Stimulated activated CD8-positive, alpha-beta memory T cell treated with anti-CD3 and anti-CD28 coated beads, Interleukin-2, amount 100 ng/mL, for 1 hour (primary cell): ENCODE measurements at places on chromosomes 6 and 20.

DNA sequence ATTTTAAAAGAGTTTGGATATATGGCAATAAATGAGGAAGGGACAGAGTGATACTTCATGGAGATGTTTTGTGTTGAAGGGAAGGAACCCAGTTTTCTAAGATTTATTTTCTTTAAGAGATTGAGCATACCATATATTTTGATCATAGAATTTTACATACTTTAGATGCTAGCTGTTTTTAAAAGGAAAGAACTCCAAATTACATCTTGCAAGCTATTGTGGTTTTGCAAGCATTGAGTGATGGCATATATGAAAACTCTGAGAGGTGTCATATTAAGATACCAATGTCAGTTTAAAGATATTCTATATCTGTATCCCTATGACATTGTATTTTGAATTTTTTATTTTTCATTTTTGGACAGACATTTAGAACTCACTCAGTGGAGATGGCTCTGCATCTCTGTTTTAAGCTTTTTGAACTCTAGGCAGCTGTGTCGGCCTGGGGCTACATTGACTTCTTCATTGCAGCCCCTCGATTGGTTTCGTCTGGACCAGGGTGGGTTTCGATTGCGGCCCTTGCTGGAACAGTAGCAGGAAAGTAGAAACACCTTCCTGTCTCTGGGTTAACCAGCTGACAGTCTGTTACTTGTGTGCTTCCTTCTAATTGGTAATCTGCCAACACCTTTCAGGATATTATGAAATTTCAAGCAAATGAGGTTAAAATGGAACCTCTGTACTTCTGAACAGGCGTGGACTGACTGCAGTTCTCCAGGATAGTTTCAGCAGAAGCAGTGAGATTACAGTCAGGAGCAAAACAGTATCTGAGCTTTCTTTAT is 14.0 kb downstream of the IGF2R start:
- no peak for DNase-seq

GRCh38 chr6:45676380-45676779 is 298.6 kb upstream of the SUPT3H start:
- no peak for DNase-seq

DNA sequence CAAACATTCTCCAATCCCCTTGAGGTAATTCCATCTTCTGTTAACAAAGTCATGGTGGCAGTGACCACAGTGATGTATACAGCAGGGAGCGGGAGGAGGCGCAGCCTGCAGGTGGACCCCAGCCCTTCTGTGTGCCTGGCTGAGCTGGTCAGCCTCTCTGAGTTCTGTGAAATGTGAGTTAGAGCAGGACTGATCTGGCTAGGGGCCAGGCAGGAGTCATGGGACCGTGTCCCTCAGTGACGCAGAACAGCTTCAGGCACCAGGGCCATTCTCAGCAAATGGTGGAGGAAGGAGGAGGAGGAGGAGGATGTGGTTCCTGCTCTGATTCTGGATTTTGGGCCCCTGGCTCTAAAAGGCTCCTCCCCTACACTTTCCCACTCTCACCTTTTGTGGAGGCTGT is 6.9 kb downstream of the PHACTR3 start:
- no peak for DNase-seq

- DNase-seq: no peak
These were observed 65.7 kb downstream of the MRPL14 start for GRCh38 chr6:44061375-44062104.

DNA sequence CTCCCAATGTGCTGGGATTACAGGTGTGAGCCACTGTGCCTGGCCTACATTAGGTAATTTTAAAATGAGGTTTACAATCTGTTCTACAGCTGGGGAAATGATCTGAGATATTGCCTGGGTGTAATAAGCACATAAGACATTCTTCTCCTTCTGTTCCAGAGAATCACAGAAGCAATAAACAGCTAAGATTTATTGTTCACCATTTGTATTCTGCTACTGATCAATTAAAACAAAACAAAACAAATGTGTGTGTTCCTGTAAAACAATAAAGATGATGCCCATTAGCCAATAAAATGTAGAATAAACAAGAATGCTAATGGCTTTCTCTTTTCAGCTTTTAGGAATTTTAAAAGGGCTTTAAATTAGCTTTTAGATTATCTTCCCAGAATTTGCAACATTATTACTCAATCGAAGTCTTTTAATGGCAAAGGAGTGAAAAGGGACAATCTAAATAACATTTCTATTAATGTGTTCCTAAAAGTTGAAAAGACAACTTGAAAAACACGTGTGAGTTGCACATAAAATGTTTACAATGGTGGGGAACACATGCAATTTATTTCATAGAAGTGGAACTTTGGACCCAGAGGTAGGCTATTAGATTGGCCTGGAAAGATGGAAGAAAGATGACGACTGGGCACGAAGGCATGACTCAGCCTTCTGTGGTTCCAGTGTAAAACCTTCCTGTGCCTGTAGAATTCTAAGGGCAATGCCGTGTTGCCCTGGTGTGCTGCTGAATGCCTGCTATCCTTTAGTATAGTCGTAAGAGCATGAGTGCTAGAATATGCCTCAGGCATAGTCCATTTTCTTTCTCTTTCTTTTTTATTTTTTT is 29.0 kb upstream of the DEK start:
- no peak for DNase-seq

DNA sequence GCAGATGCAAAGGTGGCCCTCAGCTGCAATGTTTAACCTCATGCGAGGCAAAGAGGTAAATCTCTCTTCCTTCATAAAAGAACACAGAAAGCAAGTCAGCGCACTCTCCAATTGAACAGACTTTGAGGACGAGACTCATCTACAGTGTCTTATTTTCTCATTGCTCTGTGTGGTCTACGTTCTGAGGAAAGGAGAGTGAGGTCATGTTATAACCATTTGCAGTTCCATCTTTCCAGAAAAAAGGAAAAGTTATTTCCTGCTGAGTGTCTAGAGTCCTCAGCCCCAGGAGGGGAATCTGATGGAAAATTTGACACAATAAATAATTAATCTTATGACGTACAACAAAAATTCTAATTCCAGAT is 35.6 kb upstream of the THBS2 start:
- no peak for DNase-seq

DNA sequence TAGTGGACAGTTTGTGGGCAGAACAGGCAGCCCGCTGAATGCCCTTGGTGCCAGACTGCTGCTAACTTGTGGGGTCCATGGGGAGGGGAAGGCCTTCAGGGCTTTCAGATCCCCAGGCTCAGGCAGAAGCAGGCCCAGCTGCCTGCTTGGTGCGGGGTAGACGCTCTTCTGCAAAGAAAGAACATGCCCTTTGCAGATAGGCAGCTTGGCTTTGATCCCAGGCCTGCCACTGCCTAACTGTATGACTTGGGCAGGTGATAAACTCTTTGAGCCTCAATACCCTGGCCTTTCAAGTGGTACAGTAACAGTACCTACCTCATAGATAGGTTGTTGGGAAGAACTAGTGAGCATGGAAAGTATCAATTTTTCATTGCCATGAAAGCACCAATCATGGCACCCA is 28.4 kb downstream of the CHMP4B start:
- DNase-seq: no peak

DNA sequence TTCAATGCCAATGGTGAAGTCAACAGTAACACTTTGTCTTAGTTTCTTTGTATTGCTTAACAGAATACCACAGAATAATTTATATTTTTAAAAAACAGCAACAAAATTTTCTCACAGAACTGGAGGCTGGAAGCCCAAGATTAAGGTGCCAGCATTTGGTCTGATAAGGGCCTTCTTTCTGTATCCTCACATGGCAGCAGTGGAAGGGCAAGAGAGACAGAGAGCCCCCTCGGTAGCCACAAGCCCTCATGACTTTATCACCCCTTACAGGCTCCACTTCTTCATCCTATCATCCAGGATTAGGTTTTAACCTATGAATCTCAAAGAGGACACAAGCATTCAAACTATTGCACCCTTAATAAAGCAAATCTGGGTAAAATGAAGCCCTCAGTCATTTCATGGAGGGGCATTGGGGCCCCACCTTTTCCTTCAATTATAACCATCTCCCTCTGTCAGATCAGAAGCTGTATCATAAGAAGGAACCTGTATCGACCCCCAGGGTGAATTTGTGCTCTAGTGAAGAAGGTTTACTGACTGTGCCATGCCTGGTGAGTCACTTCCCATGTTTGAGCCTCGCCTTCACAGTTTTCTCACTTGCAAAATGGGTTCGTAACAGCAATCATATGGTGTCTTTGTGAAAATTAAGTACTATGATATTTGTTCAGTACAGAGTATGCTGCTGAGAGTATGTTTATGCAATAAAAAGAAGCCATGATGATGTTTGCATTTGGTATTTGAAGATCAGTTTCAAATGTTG is 178.2 kb downstream of the LRFN2 start:
- no peak for DNase-seq

GRCh38 chr6:1524040-1524480 is 85.7 kb upstream of the FOXC1 start:
- peak; percentile 63 for DNase-seq

- no peak for DNase-seq
These were observed 128.7 kb downstream of the TBC1D32 start for GRCh38 chr6:121205569-121205968.

DNA sequence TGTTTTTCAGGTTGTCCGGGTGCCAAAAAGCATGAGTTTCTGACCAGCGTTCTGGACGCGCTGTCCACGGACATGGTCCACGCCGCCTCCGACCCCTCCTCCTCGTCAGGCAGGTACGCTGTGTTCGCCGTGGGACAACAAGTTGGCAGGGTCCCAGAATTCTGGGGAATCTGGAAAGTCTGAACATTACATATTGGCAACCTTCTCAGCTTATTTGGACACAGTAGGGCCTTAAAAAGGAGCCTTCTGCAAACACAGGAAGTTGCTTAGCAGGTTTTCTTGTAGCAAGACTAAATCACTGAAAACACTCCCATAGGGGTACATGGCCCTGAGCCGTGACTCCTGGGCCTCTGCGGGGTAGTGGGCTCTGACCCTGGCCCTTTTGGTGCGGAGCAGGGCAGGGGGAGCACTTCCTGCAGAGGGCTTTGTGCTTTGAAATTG is 209.7 kb downstream of the SMOC2 start:
- DNase-seq: no peak

DNA sequence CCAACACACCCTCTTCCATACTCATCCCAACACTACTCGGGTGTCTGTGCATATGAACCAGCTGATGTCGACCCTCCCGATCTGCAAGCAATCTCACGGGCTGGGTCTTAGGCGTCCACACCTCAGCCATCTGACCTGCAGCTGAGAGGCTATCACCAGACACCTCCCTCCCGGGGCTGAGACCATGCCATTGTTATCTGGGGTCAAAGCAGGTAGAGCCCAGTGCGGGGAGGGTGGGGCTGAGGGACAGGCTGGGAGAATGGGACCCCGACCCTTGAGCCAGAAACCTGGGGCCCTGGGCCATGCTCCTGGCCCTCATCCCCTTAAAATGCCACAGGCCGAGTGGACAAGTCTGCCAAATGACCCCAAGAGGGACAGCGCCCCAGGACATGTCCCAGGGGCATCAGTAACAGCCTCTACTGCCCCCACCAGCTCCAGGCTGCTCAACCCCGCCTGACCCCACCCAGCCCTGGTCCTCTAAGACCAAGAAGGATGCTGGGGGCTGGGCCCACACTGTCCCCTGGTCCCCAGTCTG is 146.7 kb upstream of the CST7 start:
- no peak for DNase-seq

DNA sequence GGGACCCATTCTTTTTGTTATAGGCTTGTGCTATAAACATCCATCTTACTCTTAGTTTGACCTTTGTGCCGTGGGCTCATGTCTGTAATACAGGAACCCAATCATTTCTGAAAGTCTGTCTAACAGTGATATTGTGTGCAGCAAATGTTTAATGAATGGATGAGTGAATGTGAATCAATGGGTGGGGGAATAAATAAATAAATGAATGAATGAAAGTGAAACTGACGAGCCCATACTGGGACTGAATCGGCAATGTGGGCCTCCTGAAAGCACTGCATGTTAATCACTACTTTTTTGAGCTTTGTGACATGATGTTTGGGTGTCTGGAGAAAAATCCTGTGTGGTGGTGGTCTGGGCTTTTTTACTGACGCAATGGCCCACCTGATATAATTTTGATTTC is 175.0 kb downstream of the GMPR start:
- DNase-seq: no peak

GRCh38 chr6:89330910-89331309 is 15.8 kb upstream of the GABRR2 start:
- DNase-seq: no peak

GRCh38 chr6:50062051-50062450 is 12.3 kb upstream of the DEFB112 start:
- no peak for DNase-seq

GRCh38 chr6:31474871-31475286 is 23.1 kb upstream of the MICB start:
- no peak for DNase-seq

- DNase-seq: no peak
These were observed 81.3 kb downstream of the C6orf52 start for GRCh38 chr6:10613077-10613476.

DNA sequence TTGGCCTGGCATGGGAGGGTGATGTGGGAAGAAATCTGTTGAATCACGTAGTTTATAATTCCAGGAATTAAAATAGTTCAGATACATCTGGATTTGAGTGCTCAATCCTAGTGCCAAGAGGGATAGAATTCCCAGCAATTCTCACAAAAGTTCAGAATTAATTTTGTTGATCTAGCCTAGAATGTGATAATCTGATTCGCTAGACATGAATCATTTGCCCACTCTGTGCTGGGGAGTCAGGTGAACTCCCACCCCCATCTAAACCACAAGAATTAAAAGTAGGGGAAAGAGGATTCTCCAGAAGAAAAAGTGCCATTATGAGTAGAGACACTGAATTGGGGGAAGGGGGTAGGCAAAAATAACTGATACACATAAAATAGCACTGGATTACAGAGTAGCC is 85.0 kb downstream of the LIN28B start:
- no peak for DNase-seq

DNA sequence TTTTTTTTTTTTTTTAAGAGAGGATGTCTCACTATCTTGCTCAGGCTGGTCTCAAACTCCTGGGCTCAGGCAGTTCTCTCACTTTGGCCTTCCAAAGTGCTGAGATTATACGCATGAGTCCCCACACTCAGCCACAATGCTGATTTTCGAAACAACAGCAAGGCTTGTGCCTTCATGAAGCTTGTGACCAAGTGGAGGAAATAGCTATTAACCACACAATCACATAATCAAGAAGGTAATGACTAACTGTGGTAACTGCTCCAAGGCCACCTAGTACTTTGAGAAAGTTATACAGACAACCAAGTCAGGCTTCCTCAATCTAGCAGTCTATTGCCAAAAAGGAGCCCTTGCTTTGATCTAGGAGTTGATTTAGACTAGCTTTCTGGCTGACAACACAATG is 46.3 kb downstream of the SOD2 start:
- no peak for DNase-seq

GRCh38 chr6:163192591-163192990 is 221.9 kb upstream of the QKI start:
- no peak for DNase-seq

DNA sequence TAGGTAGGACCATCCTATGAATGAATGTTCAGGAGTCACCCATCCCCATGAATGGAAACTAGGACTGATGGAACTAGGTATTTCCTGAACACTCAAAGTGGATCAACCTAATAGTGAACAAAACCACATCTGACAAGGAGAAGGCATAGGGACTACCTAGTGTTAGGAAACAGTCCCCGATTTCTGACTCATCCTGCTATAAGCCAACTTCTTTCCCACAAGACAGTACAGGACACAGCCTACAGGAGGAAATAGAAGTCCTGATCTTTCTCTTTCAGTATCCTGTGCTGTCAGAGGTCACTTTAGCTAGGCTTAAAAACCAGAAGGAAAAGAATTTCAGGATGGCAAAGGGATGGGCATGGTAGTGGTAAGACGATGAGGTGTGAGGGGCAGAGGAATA is 19.5 kb upstream of the GMDS start:
- DNase-seq: no peak
